ENCODE measurements at places on chromosomes 13 and 19.
A peak's percentile ranks its signal among the peaks of the same experiment; 100 is the strongest.

DNA sequence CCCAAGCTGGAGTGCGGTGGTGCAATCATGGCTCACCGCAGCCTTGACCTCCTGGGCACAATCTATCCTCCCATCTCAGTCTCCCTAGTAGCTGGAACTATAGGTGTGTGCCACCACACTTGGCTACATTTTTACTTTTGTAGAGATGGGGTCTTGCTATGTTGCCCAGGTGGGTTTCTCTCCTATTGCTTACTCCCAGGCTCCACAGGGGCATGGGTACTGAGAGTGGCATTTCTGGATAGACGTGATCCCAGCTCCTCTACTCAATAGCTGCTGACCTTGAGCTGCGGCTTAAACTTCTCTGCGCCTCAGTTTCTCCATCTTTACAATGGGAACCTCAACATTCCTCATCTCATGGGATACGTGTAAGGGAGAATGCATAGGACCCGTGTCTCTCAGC is 11.6 kb downstream of the MVB12A start:
- DNase-seq: no peak

GRCh38 chr19:47375694-47376588 is 26.8 kb downstream of the DHX34 start:
- DNase-seq: no peak

DNA sequence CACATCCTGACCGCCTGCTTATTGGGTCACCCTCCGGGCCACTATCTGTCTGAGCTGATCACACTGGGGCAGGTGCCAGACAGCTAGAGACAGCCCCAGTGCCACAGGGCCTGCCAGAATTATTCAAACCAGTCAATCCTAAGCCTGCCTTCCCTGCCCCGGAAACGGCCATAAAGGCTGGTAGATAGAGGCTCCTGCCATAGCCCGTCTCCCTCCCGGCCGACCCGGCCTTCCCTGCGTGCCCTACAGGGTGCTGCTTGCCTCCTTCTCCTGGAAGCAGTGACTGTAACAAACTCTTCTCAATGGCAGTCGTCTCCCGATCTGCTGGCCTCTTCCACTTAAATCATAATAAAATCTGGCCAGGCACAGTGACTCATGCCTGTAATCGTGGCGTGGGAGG is 158.6 kb upstream of the SOX1 start:
- no peak for DNase-seq

GRCh38 chr19:3809881-3810707 is 23.9 kb upstream of the MATK start:
- DNase-seq: no peak

DNA sequence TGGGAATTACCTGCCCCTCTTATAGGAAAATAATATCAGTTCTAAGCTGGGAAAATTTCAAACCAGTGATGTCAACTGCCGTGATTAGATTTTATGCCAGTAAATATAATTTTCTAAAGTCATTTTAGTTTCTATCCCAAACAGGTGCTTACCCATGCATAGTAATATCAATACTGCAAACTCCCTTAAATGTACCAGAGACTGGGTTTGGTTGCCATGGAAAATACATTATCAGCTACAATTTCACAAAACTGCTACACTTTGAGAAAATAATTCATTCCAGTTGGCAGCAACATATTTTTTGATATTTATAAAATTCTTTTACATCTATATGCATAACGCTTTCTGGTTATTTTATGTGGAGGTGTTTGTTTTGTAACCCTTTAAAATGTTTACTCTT is 143.5 kb downstream of the SLC7A1 start:
- DNase-seq: no peak

GRCh38 chr13:100667894-100668293 is 6.7 kb downstream of the TMTC4 start:
- DNase-seq: no peak

- DNase-seq: no peak
These were observed 15.2 kb downstream of the FAM124A start for GRCh38 chr13:51237386-51237785.

GRCh38 chr13:113407531-113408393 is 43.8 kb upstream of the GRTP1 start:
- DNase-seq: no peak

DNA sequence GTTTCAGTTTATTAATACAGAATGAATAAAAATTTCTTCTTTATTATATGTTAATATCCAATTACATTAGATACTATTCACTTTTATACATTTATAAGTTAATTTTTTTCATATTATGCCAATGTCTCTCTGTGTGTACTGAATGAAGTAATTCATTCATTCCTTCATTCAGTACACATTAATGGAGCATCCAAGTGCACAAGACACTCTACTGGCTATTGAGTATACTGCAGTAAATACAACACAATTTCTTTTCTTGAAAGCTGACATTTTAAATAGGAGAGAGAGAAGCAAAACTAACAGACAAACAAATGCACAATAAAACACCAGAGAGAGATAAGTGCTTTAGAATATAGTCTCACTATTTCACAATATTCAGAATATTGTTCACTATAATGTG is 1038.3 kb upstream of the SPRY2 start:
- no peak for DNase-seq

DNA sequence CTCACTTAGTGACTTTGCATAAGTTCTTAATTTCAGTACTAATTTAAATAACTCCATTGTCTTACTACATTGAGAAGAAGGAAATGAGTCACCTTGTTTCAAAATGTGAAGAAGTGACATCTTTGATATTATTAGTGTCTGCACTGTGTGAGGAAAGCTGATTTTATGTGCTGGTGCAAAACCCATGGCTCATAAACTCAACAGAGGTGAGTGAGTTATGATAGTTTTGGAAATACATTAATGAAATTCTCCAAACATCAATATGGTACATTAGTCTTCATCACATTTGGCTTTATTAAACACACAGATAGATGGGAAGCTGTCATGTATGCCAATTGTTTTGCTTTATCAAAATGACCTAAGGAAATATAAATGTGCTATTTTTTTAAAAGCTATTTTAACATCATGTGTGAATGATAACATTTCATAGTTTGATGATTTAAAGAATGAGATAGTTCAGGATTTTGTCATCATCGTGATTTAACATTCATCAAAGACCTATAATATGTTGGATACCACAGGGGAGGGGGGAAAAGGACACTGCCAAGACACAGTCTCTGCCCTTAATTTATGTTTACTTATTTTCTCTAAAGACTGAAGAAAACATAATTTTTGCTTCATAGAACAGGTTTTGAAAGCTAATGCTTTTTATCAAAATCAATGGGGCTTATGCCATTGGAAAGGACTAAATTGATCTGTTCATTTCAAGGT is 902.3 kb upstream of the SLITRK1 start:
- no peak for DNase-seq

- DNase-seq: no peak
These were observed 915 bp upstream of the GRWD1 start for GRCh38 chr19:48444936-48445200.

DNA sequence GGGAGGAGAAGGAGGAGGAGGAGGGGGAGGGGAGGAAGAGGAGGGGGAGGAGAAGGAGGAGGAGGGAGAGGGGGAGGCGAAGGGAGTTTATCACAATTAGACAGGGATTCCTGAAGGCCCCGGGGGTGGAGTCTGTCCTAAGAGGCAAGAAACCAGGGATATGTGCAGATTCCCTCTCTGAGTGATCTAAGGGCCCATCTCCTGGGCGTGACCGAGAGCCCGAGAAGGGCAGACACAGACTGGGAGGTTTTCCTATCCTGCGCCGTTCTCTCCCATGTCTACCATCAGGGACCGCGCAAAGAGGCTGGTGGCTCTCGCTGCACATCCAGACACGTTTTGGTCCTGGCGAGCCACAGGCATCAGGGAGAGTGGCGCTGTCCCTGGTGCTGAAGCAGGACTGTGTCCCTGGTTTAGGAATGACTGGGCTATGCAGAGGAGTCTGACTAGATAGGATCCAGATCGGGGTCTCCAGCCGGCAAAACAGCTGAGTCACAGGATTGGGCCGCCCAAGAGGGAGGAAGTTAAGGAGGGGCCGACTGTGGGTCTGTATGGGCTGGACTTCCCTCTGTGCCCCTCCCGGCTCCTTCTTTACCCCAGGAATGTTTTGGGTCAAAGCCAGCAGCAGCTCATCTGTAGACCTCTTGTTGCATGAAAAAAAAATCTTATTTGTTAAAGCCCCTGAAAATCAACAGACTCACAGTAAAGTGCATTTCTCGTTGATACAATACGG is 17.9 kb upstream of the ZNF175 start:
- DNase-seq: peak; percentile 71

DNA sequence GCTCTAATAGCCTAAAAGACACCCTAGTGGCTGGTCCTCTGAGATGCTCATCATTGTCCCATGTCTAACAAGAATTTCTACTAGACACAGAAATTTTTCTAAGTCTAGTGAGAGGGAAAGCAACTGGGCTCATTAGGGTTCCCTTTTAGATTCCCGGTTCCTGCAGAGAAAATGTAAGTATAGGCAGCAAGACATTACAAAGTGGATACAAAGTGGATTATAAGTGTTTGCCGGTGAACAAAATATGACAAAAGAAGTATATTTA is 20.8 kb upstream of the TMTC4 start:
- DNase-seq: no peak

- no peak for DNase-seq
These were observed 722.0 kb downstream of the DIAPH3 start for GRCh38 chr13:59441596-59442280.

GRCh38 chr13:90055121-90055520 is 1292.4 kb upstream of the MIR17HG start:
- DNase-seq: no peak

- DNase-seq: no peak
These were observed 679.8 kb upstream of the KLHL1 start for GRCh38 chr13:70788074-70788473.

- DNase-seq: no peak
These were observed 27.9 kb downstream of the PPP5C start for GRCh38 chr19:46374536-46375475.
